ENCODE measurements at places on chromosomes 1 and 21.
A peak's percentile ranks its signal among the peaks of the same experiment; 100 is the strongest.

- peak; percentile 63 for DNase-seq
Observed at GRCh38 chr1:201937624-201938213, 8.6 kb downstream of the LMOD1 start.

DNA sequence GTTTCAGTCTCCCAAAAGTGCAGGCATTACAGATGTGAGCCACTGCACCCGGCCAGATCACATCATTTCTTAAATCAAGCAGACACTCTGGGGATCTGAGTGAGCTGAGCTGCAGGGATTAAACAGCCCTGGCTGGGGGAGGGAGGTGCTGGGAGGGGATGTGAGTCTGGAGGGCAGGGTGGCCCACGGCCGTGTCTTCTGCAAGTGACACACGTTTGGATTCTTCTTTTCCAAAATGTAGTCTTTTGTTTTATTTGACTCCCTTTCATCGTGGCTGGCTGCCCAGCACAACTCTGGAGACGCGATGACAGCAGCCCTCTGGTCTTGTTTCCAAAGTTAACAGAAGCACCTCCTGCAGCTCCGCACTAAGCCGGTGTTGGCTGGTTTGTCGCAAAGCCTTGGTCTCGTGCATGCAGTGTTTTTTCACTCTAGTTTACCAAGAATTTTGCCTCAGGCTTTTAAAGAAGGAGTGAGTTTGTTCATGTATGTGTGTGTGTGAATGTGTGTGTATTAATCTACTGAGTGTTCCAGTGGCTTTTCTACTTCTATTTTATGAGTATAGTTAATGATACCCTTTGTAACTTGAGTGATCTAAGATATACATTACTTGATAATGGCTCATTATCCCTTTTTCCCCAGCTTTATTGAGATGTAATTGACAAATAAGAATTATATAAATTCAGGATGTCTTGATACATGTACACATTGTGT, 2.8 kb upstream of the KRTAP10-5 start:
- DNase-seq, result no peak

GRCh38 chr1:42832641-42833240, 13.7 kb upstream of the ZNF691 start:
- DNase-seq, result no peak

DNA sequence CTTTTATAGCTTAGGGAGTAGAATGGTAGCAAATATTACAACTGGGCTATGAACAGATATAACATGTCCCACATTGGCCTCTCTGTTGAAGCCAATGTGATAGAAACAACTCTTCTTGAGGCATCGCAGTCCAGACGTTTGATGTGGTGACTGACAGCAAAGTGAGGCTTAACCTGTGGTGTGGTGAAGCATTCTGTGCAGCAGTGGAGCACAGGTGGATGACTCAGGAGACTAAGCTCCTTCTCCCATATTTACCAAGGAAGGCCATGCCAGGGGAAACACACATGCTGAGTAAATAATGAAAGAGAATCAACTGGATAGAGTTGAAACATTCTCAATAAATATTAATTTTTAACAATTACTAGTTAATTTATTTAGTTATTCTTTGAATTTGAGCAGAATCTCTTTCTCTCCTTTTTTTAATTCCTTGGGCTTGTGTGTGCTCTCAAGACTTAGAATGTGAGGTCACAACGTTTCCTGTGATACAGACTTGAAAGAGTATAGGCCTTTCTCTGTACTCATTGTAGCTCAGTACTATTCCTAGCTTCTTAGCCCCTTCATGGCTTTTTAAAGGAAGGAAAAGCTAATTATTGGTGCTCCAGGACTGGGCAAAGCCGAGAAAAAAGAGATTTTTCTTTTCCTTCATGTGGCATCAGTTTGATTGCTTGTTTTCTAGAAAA, 17.6 kb downstream of the CRB1 start:
- no peak for DNase-seq

DNA sequence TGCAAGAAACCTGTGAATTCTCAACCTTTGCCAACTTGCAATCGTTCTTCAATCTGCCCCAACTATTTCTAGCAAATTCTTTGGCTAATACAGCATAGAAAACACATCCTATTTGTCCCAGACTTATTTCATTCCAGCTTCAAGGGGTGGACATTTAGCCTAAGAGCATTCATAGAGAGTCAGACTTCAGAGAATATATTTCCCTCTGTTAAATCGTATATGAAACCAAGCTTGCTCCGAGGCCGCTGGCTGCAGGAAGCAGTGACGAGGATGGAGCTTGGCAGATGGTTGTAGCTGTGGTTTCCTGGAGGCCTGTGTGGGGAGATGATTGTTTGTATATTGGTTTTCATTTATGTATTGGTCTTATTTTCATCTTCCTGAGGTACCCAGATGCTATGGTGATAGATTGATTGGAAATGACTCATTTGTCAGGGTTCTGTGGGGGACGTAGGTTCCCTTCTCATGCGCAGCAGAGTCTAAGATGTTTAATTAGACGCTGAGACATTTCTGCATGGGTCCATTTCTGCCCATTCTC, 26.1 kb downstream of the MAN1C1 start:
- DNase-seq, result peak; percentile 53

DNA sequence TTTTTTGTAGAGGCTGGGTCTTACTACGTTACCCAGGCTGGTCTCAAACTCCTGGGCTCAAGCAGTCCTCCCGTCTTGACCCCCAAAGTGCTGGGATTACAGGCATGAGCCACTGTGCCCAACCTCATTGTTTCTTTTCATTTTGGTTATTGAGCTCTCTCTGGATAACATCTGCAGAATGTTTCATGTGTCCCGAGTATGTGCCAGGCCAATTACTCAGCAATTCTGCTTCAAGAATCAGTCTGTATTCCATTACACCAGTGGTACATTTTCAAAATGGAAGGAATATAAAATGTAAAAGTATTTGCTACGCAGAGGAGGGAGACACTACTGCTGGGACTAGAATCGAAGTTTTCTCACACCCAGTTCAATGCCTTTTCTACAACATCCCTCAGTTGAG, 1.7 kb upstream of the ELOA start:
- no peak for DNase-seq

DNA sequence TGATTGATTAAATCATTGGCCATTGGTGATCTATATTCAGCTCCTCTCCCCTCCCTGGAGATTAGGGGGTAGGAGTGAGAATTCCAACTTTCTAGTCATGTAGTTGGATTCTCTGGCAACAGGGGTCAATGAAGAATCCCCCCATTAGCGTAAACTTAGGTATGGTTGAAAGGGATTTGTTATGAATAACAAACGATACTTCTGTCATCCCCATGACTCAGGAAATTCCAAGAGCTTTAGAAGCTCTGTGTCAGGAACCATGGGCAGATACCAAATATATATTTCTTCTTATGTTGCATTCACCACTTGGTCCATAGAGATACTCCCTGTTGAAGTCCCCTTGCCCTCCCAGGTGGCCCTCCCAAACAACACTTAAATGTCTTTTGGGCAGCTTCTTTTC, 124.5 kb downstream of the DNM3 start:
- peak; percentile 13 for DNase-seq

DNA sequence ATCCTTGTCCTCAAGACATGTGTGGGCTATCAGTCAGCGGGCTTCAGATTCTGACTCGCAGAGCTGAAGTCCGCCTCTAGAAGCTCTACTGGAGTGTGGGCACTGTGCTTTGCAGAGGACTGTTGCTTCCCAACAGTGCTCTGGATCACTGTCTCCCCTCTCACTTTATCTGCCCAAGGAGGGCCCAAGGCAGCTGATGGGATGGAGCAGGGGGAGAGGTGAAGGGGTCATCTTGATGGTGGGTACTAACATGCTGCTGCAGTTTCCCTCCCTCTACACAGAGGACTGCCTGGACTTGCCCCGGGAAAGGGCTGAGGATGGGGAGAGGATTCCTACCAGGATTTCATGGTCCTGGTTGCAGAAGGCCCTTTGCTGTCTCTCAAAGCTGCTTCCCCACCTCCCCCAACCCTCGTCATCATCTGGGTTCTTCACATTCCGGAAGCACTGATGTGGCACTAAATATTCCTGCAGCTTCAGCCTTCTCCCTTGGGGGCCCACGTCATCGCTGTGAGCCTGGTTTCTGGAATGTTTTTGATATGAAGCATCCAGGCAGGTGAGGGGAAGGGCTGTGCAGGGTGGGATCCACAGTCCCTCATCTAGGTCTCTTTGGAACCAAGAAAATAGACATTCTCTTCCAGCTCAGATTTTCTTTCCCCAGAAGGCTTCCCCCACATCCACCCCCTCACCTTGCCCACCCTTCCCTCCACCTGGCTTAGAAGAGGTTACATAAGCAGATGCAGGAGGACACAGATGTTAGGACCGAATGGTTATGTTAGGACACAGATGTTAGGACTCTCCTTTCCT, 23.2 kb downstream of the NUAK2 start:
- peak; percentile 85 for DNase-seq

DNA sequence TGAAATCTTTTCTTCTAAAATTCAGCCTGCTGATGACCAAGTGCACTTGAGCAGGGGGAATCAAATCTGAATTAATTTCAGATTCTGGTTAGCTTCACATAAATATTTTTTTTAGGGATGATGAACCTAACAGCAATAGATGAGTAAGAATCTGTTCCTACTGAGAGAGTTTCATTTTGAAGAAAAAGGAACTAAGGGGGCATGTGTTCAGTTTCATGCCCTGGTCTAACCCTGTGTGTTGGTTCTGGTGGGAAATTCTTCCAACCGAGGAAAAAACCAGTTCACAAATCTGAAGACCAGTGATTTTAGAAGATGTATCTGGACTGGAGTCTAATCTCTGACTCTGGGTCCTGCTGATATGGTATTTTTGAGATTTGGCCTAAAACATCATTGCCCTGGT, 13.7 kb downstream of the SELL start:
- no peak for DNase-seq

- DNase-seq, result no peak
Observed at GRCh38 chr1:119794876-119795240, 16.4 kb downstream of the REG4 start.

DNA sequence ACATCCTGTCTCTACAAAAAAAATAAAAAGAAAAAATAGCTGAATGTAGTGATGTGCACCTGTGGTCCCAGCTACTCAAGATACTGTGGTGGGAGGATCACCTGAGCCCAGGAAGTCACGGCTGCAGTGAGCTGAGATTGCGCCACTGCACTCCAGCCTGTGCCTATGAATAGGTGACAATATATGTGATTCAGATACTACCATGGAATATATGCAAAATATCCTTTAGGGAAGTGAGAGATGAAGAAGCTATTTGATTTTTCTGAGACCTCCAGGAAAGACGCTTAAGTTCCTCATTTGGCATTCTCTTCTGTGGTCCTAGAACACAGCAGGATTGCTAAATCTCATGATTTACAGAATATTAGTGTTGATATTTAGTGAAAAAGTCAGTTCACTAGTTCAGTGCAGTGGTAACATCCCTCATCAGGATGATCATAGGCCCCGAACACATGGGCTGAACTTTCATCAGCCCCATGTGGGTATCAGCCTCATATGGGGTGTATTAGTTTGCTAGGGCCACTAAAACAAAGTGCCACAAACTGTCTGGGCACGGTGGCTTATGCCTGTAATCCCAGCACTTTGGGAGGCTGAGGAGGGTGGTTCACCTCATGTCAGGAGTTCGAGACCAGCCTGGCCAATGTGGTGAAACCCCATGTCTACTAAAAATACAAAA, 6.0 kb upstream of the VASH2 start:
- DNase-seq, result no peak

GRCh38 chr1:169044971-169045370, 61.5 kb upstream of the ATP1B1 start:
- DNase-seq, result no peak

DNA sequence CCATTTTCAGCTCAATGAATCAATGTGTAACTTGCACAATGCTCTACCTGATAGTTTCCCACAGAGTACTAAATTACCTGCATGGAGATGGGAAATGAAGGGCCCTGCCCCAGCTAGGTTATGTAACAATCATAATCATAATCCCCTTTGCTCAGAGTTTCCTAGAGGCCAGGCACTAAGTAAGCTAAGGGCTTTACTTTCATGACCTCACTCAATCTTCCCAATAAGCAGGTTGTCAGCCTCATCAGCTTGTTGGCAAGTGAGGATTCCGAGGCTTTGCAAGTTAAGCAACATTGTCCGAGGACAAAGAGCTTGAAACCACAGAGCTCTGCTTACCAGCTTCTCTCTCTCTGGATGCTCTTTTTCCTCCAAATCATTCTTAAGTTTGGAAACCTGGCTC, 64.1 kb upstream of the NTPCR start:
- no peak for DNase-seq

DNA sequence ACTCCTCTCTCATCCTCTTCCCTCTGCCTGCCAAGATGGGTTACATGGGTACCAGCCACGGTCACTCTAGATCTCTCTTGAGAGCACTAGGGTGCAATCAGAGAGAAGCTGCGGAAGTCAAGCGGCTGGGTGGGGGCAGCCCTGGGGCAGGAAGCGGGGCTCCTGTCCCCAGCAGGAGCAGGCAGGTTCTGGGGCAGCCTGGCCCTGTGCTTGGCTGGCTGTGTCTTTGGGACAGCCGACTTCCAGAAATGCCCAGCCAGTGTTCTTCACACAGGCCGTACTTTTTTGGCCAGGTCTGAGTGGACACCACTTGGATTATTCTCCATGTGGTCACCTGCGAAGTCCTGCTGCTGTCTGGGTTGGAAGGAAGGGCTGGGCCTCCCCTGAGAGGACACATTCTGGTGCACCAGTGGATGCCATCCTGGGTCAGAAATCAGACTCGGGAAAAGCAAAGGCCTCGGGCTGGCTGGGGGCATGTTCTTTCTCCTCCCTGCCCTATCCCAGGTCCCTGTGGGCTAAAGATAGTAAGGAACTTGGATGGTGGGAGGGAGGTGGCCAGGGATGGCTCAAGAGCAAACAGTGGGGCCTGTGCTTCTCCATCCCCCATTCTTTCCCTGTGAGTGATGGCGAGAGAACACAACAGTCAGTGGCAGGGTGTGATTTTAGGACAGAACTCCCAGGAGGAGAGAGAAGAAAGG, 93.7 kb downstream of the ITPKB start:
- DNase-seq, result no peak

GRCh38 chr1:17595602-17595925, 56.1 kb downstream of the ARHGEF10L start:
- no peak for DNase-seq

GRCh38 chr1:104780470-104781078, 1030.9 kb downstream of the AMY1C start:
- DNase-seq, result peak; percentile 12

DNA sequence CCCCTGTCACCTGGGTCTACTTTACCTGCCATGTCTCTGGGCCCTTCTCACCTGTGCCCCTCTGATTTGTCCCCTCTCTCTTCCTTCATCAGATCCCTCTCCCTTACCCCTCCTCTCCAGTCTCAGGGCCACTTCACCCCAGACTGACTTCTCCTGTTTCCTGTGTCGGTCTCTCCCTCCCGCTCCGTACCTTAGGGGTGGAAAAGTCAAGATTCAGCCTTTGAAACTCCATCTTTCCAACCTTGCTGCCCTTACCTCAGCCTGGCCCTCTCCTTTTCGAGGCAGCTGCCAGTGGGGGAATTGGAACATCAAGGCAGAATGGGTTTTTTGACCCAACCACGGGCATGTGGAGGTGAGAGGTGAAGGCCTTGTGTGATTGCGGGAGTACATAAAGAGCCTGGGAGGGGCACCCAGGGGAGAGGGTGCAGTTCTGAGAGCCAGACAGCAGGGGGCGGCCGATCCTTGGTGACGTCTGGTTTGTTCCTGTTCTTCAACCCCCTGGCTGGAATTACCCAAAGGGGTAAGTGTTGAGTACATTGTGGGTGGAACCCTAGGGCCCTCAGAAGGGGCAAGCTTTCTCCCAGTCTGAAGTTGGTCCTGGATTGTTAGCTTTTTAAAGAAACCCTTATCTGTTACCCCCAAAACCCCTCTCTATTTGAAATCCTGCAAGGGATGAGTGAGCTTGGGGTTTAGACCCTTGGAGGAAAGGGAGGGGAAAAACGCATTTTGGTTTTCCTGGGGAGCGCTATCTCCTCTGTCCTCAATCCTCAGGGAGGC, 12.3 kb upstream of the DMBX1 start:
- DNase-seq, result peak; percentile 90

GRCh38 chr1:41520951-41521752, 36.7 kb upstream of the EDN2 start:
- no peak for DNase-seq
